Fibroblast of upper back skin (primary cell): ENCODE measurements at places on chromosomes 5 and 9.

DNA sequence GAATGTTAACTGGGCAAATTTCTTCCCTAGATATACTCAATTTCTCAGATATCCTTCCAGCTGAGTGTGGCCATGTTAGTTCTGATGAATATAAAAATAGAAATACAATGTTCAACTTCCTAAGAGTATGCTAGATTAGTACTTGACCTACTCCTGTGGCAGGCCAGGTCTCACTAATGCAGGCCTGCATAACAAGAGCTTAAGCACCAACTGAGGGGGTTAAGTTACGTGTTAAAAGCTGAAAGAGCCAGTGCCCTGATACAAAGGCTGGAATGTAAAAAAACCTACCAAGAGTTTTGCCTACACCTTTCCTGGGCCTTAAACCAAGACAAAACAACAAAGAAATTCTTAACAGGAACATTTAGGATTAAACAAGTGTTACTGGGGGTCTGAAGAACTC, 102.8 kb downstream of the MRPS30 start:
- DNase-seq, result no peak

GRCh38 chr5:123753937-123754891, 242.2 kb downstream of the CSNK1G3 start:
- DNase-seq, result peak; percentile 68

GRCh38 chr5:98105681-98106080, 667.8 kb upstream of the RGMB start:
- no peak for DNase-seq

- no peak for DNase-seq
Measured at GRCh38 chr5:90528601-90529193, 687 bp downstream of the LYSMD3 start.

DNA sequence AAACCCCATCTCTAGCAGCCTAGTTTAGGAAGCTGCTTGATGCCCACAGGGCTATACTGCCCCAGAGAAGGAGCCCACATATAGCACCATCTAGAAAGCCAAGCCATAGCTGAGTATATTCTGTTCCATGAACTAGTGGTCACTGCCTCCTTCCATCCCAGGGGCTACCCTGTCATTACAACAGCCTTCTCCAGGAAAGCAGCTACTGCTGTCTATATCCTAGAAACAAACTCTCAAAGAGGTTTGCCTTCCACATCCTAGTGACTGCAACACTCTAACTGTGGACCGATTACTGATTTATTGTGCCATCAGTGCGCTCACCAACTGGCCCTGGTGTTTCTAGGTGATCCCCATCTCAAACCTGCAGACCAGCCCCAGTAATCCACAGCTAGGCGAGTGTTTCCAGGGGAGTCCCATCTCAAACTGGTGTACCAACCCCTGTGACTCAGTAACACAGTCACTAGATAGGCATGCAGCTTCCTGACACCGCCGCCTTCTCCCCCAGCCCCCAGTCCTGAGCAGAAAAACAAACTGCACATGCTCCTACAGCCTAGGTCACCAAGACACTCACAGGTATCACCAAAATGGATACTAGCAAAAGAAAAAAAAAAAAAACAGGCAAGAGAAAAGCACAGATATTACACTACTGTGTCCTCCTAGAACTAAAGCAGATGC, 14.8 kb downstream of the SPTLC1 start:
- DNase-seq, result peak; percentile 72

- no peak for DNase-seq
Measured at GRCh38 chr9:114674076-114674797, 7.8 kb downstream of the TEX48 start.

DNA sequence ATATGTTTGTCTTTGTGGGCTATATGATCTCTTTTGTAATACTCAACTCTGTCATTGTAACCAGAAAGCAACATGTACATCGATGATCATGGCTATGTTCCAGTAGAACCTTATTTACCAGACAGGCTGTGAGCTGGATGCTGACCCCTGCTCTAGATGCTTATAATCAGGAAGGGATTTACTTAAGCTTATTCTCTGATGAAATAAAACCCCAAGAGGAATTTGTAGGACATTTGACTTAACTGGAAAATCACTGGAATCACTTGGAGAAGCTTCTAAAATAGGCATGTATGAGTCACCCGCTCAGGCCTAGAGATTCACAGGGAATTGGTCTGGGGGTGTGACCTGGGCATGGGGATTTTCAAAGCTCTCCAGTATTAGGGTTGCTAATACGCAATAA, 285.8 kb upstream of the ZNF608 start:
- DNase-seq, result peak; percentile 70

- no peak for DNase-seq
Measured at GRCh38 chr9:98442114-98442513, 186.7 kb upstream of the TBC1D2 start.

- no peak for DNase-seq
Measured at GRCh38 chr5:173245319-173246134, 10.5 kb upstream of the NKX2-5 start.

DNA sequence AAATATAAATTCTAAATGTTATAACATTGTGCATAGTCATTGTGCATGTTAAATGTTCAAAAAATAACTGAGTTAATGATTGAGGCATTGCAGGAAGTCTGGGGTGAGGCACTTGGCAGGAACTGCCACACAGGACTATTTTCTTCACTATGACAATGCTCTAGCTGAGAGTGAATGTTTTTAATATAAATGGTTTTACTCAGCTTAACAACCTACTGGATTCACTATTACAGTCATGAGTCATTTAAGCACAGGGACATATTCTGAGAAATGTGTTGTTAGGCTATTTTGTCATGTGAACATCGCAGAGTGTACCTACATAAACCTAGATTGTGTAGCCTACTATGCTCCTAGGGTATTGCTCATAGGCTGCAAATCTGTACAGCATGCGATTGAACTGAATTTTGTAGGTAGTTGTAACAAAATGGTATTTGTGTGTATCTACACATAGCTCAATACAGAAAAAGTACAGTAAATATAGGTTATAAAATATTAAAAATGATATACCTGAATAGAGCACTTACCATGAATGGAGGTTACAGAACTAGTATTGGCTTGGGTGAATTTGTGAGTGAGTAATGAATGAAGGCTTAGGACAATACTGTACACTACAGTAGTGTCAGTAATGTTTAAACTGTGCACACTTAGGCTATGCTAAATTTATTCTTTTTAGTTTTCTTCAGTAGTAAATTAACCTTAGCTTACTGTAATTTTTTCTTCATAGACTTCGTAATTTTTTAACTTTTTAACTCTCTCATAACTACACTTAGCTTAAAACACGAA, 346.1 kb upstream of the PTGER4 start:
- peak; percentile 12 for DNase-seq

GRCh38 chr9:128026773-128027541, 40.2 kb downstream of the NAIF1 start:
- DNase-seq, result no peak

GRCh38 chr9:110156902-110157301, 51.1 kb downstream of the C9orf152 start:
- peak; percentile 86 for DNase-seq

GRCh38 chr9:91972076-91972626, 22.1 kb upstream of the ROR2 start:
- no peak for DNase-seq

DNA sequence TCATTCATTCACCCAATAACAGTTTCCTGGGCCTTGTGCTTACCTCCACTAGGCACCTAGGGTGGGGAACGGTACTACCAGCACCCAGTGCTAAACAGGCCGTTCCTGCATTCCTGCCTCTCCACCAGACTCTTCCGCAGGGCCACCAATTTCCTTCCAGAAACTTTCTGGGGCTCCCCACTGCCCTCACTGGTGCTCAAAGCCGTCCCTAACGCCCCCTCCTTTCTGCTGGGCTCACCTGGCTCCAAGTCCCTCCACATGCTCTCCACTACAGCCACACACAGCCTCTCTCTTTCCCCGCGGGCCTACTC, 1.4 kb downstream of the PHF19 start:
- DNase-seq, result no peak

DNA sequence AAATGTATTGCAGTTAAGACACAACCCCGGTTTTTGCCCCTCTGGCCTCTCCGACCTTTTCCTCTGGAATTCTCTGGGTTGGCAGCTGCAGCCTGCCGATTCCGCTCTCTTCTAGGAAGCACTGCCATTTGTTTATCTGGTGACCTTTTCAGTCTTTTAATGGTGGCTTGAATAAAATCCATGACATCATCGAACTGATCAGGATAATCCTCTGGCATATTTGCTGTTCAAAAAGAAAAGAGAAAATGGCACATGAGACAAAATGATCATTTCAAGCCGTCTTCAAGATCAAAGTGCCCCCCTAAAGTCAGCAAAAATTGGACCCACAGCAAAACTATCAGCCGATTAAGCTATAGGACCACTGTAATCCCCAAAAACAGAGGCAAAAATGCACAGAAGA, 23.9 kb downstream of the GDNF start:
- no peak for DNase-seq

DNA sequence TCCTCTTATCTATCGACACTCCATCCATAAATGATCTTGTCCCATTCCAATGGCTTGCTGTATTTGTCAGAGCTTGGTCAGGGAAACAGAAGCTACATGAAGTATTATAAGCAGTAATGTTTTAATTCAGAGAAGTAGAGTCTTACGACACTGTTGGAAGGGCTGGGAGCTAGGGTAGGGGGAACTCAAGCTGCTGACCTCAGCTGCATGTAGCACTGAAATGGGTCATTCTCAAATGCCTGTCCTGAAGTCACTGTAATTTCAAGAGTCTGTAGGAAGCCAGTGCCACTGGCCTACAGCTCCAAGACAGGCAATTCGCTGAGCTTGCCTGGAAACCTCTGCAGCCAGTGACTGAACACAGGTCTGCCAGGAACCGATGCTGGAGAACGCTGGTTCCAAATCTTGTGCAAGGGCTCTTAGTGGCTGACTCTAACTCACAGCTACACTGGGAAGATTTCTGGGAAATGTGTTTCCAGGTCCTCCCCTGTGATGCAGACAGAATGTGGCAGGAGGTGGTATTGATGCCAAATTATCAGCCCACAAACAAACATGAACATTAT, 532.4 kb downstream of the CCDC171 start:
- DNase-seq, result no peak

GRCh38 chr5:138873466-138874221, 1.5 kb downstream of the LRRTM2 start:
- DNase-seq, result no peak

- no peak for DNase-seq
Measured at GRCh38 chr5:43649256-43649655, 46.3 kb downstream of the NNT start.

DNA sequence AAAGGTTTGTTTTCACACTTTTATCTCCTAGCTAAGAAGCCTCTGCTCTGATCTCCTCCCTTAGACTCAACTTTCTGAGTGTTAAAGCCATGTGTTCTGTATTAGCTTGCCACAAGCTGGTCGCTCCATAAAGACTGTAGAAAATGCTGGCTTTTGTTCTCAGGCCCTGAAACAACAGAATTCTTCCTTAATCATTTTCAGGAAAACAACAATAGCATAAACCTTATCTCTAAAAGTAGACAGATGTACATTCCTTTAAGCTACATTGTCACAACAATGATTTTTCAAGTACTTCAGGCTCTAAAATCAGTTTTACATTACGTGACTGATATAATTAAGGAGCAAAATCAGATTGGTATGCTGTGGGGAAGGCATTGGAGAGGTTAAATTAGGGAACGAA, 41.9 kb downstream of the VCAN start:
- no peak for DNase-seq

- no peak for DNase-seq
Measured at GRCh38 chr9:79292731-79293280, 279.0 kb upstream of the TLE4 start.

DNA sequence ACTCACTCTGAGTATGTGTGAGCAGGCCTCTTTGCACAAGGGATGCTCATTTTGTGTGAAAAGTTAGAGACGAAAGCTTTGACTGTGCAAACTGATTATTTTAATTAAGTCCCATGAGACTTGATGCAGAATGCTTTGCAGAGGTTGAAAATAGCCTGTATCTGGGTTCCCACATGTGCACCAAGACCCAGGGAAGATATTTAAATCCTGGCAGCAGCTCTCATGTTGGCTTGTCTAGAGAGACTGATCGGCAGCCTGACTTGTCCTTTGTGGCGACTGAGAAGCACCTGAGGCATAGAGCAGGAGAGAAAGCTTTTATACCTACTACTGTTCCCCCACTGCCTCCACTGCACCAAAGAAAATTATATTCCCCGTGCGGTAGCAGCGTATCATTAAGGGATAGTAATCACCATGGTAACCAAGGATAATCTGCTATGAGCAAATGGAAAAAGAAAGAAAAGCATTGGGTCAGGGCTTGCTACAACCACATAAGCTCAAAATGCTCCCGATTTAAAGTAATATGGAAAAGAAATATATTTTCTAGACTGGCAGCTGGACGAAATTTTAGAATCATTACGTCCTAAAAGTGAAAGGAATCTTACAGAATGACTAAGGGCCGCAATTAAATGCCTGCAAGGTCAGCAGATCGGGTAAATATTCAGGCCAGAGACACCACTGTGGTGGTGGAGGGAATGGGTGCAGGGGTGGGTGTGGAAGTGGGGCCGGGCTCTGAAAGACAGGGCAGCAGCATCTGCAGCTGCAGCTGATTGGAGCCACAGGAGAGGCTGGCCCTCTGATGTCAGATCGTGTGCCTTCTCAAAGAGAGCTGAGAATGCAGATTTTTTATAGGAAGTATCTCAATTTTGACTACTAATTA, 135.3 kb upstream of the EPB41L4A start:
- DNase-seq, result peak; percentile 10

DNA sequence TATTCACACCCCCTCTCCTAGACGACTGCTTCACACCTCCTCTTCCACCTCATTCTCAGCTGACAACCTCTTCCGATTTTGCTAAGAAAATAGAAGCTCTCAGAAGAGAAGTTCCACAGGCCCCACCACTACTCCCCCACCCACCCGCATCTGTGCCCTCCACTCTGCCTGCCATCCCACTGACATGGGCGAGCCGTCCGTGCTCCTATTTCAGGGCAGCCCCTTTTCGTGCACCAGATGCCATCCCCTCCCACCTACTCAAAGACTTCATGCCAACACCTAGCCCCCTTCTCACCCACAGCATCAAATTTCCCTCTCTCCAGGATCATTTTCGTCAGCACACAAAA, 34.6 kb upstream of the JADE2 start:
- DNase-seq, result no peak

GRCh38 chr9:15069106-15069505, 158.9 kb upstream of the FREM1 start:
- no peak for DNase-seq

- no peak for DNase-seq
Measured at GRCh38 chr5:68375540-68375939, 160.0 kb downstream of the PIK3R1 start.

DNA sequence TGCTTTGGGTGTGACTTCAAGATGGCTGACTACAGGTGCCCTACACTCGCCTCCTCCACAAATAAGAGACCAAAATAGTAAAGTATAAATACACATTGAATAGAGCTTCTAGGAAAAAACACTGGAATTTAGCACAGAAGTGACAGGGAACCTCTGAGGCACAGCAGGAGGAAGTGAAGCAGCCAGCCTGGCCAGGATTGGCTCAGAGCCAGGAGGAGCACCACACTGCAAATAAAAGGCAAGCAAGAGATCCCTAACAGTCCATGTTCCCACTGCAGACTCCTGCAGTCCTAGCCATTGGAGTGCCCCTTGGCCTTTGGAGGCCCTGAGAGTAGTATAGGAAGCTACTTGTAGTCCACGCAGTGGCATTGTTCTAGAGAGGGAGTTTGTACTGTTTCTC, 186.7 kb upstream of the TLX3 start:
- peak; percentile 16 for DNase-seq
